ENCODE measurements at places on chromosomes 11 and 22.

- DNase-seq, result no peak
These were observed 121.1 kb upstream of the SPON1 start for GRCh38 chr11:13841393-13841792.

DNA sequence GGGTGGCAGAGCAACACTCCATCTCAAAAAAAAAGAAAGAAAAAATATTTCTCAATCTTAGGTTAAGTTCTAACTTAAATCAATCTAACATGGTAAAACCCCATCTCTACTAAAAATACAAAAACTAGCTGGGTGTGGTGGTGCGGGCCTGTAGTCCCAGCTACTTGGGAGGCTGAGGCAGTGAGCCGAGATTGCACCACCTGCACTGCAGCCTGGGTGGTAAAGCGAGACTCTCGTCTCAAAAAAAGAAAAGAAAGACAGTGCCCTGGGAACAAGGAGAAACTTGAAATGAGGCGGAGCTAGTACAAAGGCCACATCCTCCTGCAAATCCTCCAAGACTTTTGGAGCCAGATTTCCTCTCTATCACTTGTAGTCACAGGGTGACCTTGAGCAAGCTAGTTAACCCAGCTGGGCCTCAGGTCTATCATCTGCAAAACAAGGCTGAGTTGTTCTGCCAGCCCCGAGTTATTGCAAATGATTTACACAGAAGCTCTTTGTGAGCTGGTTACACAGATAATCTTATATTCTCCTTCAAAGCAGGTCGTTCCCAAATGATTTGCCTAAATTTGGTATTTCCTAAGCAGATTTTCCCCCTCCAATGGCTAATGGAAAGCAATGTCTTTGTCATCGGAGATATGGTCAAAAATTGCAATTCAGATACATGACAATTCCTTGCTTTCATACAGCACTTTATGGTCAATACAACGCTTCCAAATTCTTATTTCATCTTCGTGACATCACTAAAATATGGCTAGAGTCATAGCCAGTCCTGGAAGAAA is 1.9 kb downstream of the ANKRD54 start:
- DNase-seq, result no peak

- DNase-seq, result no peak
These were observed 25.2 kb downstream of the FLRT1 start for GRCh38 chr11:64060861-64061444.

DNA sequence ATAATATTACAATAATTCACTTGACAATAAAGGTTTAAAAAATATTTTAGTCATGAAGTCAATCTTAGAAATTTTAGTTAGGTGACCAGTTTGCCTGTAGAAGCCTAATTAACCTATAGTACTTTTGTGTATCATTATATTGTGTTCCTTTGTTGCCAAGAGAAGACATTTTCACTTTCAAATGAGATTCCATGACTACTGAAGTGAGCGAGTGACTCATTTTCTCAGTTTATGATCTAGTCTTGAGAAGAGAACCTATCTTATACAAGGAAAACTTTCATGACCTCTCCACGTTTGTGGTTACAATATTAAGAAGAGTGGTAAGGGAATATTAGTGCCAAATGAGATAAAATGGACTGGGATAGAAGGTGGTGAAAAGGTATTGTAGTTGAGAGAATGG is 423.9 kb upstream of the CHORDC1 start:
- peak; percentile 55 for DNase-seq

- no peak for DNase-seq
These were observed 698 bp downstream of the PAK1 start for GRCh38 chr11:77472991-77473800.

- no peak for DNase-seq
These were observed 61.5 kb downstream of the NUP98 start for GRCh38 chr11:3735827-3736226.

DNA sequence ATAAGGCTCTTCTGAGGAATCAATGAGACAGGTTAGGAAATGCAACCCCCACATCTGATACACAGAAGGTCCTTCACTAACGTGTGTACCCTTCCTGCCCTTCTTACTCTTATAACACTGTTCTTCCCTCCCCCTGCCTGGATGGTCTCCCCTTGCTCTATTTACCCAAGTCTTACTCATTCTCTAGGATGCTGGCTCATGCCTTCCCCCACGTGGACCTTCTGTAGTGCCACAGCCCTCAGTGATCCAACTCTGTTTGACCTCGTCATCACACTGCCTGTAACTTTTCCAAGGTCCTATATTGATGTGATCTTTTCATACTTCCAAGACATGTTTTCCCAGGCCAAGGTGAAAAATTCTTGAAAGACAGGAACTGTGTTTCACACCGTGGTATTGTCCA is 79.8 kb downstream of the C11orf58 start:
- DNase-seq, result no peak
